ENCODE measurements at places on chromosomes 1 and 21.
A peak's percentile ranks its signal among the peaks of the same experiment; 100 is the strongest.

GRCh38 chr1:109478806-109479205 is 4.9 kb upstream of the ATXN7L2 start:
- DNase-seq: peak; percentile 87

- no peak for DNase-seq
Measured at GRCh38 chr1:184627007-184627341, 127.7 kb downstream of the EDEM3 start.

DNA sequence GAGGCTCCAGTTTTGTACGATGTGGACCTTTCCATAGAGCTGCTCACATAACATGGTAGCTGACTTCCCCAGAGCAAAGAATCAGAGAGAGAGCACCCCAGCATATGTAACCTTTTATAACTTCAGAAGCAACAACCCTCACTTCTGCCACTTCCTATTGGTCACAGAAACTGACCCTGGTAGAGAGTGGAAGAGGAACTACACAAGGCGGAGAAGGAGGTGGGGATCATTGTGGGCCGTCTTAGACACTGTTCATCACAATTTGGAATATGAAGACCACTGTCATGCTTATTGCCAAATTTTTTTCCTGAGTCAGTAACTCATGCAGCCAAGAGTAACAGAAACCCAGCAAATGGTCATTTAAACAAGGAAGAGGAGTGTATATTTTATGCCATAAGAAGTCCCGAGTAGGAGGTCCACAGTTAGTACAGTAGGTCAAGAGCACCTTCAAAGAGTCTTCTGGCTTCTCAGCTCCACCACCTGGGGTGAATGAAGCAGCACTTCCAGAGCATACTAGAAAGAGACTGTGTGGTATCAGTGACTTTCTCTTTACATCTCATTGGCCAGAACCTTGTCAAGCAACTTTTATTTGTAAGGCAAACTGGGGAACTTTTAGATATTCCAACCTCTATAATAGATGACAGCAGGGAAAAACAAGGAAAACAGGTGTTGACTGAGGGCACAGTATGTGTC is 71.8 kb downstream of the ODF2L start:
- no peak for DNase-seq

- DNase-seq: no peak
Measured at GRCh38 chr21:43369596-43370090, 57.3 kb downstream of the SIK1 start.

DNA sequence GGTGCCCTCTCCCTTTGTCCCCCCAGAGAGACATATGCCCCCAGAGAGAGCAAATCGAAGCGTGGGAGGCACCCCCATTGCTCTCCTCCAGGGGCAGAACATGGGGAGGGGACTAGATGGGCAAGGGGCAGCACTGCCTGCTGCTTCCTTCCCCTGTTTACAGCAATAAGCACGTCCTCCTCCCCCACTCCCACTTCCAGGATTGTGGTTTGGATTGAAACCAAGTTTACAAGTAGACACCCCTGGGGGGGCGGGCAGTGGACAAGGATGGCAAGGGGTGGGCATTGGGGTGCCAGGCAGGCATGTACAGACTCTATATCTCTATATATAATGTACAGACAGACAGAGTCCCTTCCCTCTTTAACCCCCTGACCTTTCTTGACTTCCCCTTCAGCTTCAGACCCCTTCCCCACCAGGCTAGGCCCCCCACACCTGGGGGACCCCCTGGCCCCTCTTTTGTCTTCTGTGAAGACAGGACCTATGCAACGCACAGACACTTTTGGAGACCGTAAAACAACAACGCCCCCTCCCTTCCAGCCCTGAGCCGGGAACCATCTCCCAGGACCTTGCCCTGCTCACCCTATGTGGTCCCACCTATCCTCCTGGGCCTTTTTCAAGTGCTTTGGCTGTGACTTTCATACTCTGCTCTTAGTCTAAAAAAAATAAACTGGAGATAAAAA is 8.4 kb downstream of the EFNA3 start:
- DNase-seq: no peak

DNA sequence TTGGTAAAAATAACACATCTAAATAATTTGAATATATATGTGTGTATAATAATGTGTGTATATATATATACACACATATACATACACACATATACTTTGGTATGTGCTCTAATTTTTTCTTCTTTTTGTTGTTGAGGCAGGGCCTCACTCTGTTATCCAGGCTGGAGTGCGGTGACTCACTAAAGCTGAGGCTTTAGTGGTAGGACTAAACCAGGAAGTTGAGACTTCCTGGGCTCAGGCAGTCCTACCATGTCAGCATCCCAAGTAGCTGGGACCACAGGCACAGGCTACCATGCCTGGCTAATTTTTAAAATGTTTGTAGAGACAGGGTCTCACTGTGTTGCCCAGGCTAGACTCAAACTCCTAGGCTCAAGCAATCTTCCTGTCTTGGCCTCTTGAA is 46.7 kb upstream of the CXADR start:
- no peak for DNase-seq

GRCh38 chr1:162303004-162303344 is 73.7 kb downstream of the SPATA46 start:
- DNase-seq: no peak

- DNase-seq: no peak
Measured at GRCh38 chr1:82245345-82246014, 444.7 kb downstream of the ADGRL2 start.

DNA sequence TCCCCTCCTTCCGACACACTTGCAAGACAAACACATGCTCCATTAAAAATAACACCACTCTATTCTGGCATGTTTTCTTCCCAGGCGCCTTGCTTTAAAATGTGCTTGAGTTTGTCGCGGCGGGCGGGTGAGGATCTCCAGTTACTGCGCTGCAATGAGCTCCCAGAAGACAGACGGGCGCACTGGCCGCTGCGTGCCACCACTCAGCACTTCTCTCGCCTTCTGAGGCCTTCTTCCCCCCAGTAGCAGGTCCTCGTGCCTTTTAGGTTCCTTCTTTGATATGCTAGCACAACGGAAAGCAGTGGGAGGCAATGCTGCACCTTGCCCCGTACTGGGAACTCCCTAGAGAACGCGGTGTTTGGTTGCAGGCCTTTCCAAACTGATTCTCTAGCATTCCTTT is 279.5 kb upstream of the NR5A2 start:
- DNase-seq: peak; percentile 83

GRCh38 chr1:92619466-92620189 is 132.9 kb upstream of the GFI1 start:
- DNase-seq: no peak

- no peak for DNase-seq
Measured at GRCh38 chr1:74343216-74343615, 108.0 kb downstream of the TNNI3K start.

- peak; percentile 37 for DNase-seq
Measured at GRCh38 chr1:183339556-183340167, 78.5 kb downstream of the NMNAT2 start.

GRCh38 chr1:31943546-31944184 is 5.5 kb upstream of the PTP4A2 start:
- no peak for DNase-seq

DNA sequence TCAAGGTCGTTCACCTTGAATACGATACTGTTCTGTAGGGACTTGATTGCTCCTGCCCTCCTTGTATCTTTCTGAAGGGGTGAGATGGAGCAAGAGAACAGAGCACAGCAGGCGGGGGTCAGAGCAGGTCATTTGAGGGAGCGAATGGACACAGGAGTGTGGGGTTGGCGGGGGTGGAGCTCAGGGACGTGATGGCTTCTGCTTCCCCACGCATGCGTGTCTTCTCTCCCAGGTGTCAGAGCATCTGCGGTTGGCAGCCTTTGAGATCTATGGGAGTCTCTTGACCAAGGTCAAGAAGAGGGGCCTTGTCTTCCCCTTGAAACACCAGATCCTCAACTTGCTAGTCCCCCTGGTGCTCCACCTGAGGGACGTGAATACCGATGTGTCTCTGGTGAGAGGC is 63.9 kb downstream of the INAVA start:
- DNase-seq: no peak

DNA sequence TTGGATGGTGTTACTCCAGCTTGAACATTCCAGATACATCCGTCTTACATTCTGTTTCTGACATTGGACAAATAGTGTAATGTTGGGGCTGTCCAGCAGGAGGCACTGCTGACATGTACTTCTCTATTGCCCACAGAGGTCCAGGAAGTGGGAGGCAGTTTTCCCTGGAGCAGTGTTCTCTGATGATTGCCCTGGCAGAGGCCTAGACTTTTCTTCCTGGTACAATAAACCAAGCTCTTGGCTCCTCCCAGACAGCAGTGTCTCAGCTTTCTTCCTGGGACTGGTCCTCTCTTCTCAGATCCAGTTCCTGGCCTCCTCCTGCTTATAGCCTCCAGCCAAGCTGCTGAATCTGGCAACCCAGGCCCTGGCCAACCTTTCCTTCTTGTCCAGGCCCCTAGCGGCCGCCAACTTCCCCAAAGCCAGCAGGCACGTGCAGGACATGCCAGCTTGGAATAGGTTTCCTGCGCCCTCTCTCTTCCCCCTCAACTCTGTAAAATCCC is 14.9 kb upstream of the IFNLR1 start:
- peak; percentile 96 for DNase-seq

DNA sequence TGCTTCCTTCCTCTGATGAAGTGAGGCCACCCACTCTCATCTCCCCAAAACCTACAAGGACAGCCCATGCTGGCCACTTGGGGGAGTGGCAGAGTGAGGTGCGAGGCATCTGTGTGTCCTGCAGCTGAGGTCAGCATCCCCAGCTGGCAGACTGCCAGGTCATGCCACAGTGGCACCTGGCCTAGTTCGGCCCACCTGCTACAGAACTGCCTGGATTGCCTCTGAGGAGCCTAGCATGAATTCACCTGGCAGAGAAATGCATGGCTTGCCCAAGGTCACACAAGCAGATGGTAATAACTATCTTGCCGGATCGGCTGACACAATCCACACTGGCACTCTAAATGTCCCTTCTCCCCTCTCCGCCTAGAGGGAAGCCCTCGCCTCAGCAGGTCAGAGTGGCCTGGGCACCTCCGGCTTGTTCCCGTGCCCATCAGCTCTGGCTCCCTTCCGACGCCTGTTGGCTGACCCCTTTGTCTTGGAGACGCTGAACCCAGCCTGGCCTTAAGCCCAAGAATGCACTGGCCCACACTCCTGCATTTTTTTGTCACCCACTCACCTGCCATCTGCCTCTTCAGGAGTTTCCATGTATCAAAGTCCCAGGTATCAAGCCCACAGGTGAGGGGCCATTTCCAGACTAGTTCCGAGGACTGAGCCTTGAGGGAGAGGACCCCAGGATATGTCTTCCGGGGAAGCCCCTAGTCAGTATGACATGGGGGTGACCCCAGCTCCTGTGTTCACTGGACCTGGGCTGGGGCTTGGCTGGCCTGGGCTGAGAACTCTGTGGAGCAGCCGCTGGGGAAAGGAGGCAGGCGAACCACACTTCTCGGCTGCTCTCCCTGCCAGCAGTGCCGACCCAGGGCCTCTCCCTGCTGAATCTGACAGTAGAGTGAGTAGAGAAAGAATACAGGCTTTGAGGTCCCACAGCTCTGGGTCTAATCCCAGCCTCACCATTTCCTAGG is 21.7 kb downstream of the ECE1 start:
- DNase-seq: no peak

- peak; percentile 59 for DNase-seq
Measured at GRCh38 chr1:54340878-54341277, 65.3 kb downstream of the SSBP3 start.

GRCh38 chr1:163668472-163668871 is 346.7 kb downstream of the NUF2 start:
- no peak for DNase-seq

DNA sequence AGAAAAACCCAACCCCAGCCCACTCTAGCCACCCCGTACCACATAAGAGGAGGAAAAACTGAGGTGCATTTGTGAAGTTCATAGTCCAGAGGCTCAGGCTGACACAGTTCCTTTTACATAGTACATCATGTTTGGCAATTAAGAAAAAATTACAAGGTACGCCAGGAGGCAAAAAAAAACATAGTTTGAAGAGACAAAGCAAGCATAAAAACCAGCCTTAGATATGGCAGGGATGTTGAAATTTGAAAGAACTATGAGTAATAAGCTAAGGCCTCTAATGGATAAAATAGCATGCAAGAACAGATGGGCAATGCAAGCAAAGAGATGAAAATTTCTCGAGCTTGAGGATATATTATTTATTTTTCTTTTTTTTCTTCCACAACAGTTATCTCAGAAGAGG is 31.9 kb downstream of the MIXL1 start:
- DNase-seq: no peak

- no peak for DNase-seq
Measured at GRCh38 chr21:25967901-25968438, 202.6 kb downstream of the APP start.

DNA sequence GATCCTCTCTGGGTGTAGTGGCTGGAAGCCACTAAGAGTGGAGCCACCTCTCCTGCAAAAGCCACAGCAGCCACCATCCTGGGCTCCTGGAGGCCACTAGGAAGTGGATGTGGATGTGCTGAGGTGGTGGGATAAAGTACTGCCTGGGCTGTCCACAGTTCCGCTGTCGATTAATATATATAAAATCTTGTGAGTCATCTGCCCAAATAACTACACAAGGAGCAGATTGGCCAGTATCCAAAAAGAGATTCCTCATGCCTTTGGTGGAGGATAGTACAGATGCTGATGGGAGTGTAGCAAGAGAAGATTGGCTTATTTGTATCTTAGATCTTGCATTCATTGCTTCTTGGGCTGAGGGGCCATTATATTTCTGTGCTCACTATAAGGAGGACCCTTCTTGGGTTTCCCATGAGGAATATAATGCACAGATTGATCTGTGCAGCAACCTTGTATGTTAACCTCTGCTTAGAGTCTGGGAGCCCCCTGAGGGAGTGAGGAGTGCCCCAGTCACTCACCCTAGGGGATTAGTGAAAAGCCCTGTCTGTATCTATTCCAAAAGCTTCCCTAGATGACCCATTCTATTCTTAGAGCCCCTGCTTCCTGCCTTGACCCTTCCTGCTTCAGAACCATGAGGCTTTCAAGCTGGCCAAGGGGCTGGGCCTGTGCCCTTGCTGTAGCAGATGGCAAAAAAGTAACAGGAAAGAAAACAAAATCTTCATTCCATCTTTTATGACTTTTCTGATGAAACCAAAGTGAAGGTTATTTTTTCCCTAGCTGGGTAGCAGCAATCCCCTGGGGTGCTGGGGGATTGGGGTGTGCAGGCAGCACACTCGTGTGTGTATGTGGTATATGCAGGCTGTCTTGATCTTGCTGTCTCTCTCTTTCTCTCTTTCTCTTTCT is 31.7 kb downstream of the RCSD1 start:
- no peak for DNase-seq

- DNase-seq: no peak
Measured at GRCh38 chr1:101026430-101026788, 825 bp upstream of the DPH5 start.

All from endodermal cell (in vitro differentiated cells).